ENCODE measurements at places on chromosomes 5 and 9. TPM values are rescaled to one million over a fixed set of nuclear protein-coding genes. Genes with fewer than 3 reads are reported as not detected.

PNPLA7 gene
- total RNA-seq = 0.89 TPM

EDIL3 gene
- 16.3 TPM for total RNA-seq

KIF24 gene
- total RNA-seq = 1.1 TPM

DMRT2 gene
- total RNA-seq = not detected

ENC1 gene
- 15.3 TPM for total RNA-seq

PIP5K1B gene
- total RNA-seq = not detected

TAF1L gene
- not detected for total RNA-seq

OXCT1 gene
- total RNA-seq = 18.8 TPM

TAF11L5 gene
- not detected for total RNA-seq

Data from GM23248 (cell line).